Choroid plexus epithelial cell (primary cell): ENCODE measurements at places on chromosomes 4 and X.

DNA sequence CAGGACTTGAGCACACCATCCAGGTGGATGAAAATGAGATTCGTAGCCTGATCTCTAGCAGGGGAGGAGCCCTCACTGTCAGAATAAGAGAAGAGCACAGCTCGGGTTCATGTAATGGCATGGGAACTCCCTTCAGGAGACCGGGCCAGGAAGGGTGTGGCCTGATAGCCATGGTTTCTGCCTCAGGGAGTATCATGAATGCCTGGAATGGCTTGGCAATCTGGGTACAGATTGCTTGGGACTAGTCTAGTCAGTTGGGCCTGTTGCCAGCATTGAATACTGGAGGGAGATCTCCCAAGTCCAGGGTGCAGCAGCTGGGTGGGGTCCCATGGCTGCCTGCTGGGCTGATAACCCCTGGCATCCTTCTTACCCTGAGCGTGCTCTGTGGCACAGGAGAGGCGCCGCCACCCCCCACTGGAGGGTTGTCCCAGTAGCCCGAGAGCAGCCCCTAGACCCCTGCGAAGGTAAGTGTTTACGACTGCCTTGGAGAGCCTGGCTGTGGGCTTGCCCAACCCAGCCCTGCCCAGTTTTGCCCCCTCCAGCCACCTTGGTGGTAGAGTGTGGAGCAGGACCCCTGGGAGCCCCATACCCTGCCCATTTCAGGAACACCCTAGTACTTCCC is 298.8 kb downstream of the TEX13A start:
- no peak for DNase-seq

DNA sequence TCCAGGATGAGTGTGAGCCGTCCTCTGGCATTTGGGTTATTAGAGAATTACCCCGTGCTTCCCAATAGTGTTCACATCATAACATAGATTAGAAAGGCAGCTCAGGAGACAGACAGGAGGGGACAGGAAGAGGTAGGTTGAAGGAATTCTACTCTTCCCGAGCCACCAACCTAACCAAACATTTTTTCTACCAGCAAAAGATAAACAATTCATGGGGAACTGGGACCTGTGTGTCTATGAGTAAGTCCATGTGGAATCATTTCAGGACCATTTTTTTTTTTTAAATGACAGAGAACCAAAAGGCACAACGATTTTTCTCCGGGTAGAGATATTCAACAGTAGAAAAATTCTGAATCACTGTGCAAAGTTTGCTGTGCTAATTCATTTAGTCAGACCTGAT is 174.2 kb upstream of the ETNPPL start:
- no peak for DNase-seq

GRCh38 chrX:119686087-119686691 is 6.8 kb downstream of the SEPTIN6 start:
- no peak for DNase-seq

DNA sequence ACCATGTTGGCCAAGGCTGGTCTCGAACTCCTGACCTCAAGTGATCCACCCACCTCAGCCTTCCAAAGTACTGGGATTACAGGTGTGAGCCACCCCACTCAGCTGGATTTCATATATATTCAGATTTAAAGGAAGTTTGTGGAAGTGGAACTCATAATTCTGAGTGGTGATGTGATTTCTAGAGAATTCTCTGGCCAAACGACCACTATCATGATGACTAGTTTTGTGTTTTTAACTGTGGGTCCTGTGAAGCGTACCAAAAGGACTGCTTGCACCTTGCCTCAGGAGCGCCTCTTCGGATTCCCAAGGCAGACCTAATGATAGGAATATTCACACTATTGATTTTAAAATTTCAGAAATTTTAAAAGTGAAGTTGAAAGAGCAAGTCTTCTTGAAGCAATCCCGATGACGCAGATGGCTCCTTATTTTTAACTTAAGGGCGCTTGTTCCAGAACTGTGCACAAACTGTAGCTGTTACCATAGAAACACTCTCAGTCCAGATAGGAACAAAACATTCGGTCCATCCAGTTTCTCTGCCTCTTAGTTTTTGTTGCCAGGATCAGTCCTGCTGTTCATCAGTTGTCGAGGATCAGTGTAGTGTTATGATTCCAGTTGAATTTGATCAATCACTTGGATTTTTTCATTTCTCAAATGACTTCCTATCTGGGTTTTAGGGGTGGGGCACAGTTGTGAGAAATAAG is 51.7 kb upstream of the CLCN4 start:
- DNase-seq, result no peak

DNA sequence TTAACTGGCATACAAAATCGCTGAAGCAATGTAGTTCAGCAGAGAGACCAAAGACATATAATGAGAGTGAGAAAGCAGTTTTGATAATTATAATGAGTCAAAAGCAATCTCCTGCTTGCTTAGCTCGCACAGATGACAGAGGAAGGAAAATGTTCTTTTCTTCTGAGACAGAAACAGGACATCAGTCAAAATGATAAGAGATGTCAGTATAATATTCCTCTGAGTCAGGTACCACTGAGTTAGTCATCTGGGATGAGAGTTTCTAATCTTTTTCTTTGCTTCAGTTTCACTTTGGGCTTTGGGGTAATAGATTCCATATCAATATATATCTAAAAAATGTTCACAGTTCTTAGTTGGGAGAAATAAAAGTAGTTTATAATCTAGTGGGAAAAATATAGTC is 387.2 kb downstream of the PCDH7 start:
- no peak for DNase-seq

DNA sequence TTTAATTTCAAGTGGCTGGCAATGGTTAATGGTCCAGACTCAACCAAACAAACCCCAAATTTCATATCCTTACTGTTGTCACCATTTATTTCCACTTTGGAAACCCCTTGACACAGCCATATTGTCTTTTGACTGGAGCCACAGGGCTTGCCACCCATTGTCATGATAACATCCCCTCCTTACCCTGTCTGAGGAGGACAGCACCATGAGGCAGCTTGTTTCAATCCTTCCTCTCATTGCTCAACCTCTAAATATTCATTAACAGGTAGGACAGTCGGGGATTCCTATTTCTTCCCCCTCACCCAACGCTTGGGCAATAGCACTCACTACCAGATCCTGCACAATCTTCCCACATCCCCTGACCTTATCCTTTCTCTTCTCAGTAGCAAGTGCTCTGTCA is 92.1 kb downstream of the CEP135 start:
- DNase-seq, result no peak

DNA sequence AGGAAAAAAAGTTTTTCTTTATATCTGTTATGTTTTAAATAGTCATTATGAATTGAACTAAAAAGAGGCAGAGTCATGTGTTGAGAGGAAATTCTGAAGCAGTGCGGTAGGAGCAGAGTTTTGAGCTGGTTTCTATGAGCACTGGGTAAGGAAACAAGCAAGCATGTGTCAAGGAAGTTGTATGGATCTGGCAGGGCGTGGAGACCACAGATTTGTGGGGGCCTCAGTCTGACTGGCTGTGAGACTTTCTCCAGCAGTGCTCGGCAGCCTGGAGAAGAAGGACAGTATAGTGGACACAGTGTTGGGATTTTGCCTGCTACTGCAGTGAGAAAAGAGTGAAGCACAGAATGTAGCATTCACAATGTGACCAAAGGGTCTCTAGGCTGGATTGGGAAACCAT is 399.1 kb downstream of the INPP4B start:
- DNase-seq, result no peak

DNA sequence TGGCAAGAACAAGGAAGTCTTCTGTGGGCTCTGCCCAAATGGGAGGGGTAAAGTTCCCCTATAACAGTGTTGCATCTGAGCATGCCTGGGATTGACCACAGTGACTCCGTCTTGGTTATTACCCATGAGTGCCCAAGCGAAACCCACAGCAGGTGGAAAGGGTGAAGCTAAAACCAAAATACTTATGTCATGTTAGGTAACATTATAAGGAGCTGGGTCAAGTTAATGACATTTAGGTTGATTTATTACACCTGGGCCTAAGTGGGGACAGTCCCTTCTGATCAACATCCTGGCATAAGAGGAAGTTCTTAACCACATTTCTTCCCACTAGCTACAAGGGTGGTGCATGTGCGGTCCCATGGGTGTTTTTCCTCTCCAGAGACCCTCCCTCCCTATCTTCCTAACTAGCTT is 1.3 kb upstream of the ZNF732 start:
- DNase-seq, result no peak
